Colonic mucosa (tissue), 4 donors: ENCODE measurements at places on chromosomes 12 and 14. TPM values are rescaled to one million over a fixed set of nuclear protein-coding genes. Genes with fewer than 3 reads are reported as not detected.

The LRRC23 gene
- total RNA-seq, result 7.3 TPM

The PAPLN gene
- 4.3 TPM for total RNA-seq

- no peak for DNase-seq
Measured at GRCh38 chr12:47362126-47362705, 282.5 kb upstream of the AMIGO2 start.

DNA sequence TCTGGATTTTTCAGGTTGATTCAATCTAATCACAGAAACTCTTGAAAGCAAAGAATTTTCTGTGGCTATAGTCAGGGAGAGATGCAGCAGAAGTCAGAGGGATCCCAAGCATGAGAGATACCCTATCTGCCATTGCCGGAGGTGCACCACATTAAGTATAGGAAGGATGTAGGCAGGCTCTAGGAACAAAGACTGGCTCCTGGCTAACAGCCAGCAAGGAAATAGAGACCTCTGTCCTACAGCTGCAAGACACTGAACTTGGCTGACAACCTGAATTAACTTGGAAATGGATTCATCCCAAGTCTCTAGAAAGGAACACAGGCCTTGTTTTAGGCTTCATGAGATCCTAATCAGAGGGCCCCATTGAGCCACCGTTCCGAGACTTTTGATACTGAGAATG is 364.9 kb upstream of the FLRT2 start:
- DNase-seq, result no peak

DNA sequence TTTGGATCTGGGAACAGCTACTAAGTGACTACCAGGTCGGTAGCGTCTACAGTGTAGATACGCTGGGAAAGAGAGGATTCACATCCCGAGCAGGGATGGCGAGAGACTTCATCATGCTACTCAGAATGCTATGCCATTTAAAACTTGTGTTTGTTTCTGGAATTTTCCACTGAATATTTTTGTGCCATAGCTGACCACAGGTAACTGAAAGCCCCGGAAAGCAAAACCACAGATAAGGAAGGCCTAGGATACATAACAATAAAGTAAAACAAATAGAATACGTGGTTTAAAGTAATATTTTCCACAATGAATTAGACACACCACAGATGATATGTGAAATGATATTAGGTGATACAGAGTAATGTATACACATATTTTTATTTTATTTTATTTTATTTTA is 7.9 kb upstream of the HCAR1 start:
- no peak for DNase-seq

GRCh38 chr12:98238515-98239130 is 276.8 kb upstream of the TMPO start:
- no peak for DNase-seq

DNA sequence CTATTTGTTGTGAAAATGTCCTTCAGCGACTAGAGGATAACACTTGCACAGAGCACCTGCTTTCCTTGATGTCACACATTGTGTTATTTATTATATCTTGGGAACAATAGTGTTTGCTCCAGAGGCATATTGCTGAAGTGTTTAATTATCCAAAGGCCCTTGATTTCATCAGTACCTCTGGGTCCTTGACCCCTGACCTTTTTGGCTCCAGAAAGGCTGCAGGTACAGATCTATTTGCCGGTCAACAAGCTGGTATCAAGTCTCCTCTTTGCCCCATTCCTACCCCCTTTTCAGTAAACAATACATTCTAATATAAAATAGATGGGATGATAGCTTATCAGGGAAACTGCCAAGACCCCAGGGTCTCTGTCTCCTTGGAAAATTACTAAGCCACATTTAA is 206.8 kb downstream of the DACT1 start:
- no peak for DNase-seq

GRCh38 chr12:95258151-95258550 is 40.5 kb downstream of the VEZT start:
- no peak for DNase-seq

GRCh38 chr12:128069359-128069997 is 197.5 kb upstream of the TMEM132C start:
- DNase-seq, result peak; percentile 50

GRCh38 chr14:23793532-23793931 is 157.4 kb downstream of the DHRS2 start:
- DNase-seq, result peak; percentile 26
